ENCODE measurements at places on chromosomes 6 and 20. TPM values are rescaled to one million over a fixed set of nuclear protein-coding genes. Genes with fewer than 3 reads are reported as not detected.

The RPRD1B gene
- 65.3 TPM for total RNA-seq

The SOX18 gene
- 36.8 TPM for total RNA-seq

The CAGE1 gene
- not detected for total RNA-seq

The SLC44A4 gene
- total RNA-seq, result not detected

The BCAS4 gene
- 3.2 TPM for total RNA-seq

The TPD52L1 gene
- total RNA-seq, result 57.8 TPM

The ITPA gene
- total RNA-seq, result 17.2 TPM

The C6orf132 gene
- 2.2 TPM for total RNA-seq

The DNAH8 gene
- total RNA-seq, result not detected

The MAS1 gene
- total RNA-seq, result not detected

The ID4 gene
- total RNA-seq, result 3.0 TPM

The SUMO4 gene
- total RNA-seq, result 0.32 TPM

The HTR1B gene
- not detected for total RNA-seq

Data from left ventricle myocardium superior (tissue), 1 donor.